ENCODE measurements at places on chromosomes 2 and 18.

GRCh38 chr2:233201258-233202013, 50.0 kb upstream of the ATG16L1 start:
- DNase-seq = no peak

GRCh38 chr2:54475919-54476318, 19.8 kb downstream of the SPTBN1 start:
- no peak for DNase-seq

DNA sequence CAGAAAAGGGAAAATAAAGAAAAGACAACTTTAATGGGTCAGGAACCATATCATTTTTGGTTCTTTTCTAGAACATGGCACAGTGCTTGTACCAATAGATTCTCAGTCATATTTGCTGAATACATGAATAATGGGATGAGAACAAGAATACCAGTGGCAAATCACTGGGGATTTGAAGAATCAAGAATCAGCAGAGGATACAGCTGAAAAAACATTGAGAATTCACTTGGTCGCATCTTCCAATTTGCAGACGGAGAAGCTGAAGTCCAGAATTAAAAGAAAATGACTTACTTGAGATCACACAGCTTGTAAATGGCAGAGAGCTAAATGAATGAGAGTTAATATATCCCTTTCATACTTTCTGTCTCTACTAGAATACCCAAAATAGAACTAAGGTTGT, 362.2 kb downstream of the RAD51AP2 start:
- DNase-seq = no peak

GRCh38 chr2:37523814-37524362, 147.6 kb downstream of the CDC42EP3 start:
- no peak for DNase-seq

- no peak for DNase-seq
Observed at GRCh38 chr2:195343540-195343939, 313.5 kb upstream of the SLC39A10 start.

DNA sequence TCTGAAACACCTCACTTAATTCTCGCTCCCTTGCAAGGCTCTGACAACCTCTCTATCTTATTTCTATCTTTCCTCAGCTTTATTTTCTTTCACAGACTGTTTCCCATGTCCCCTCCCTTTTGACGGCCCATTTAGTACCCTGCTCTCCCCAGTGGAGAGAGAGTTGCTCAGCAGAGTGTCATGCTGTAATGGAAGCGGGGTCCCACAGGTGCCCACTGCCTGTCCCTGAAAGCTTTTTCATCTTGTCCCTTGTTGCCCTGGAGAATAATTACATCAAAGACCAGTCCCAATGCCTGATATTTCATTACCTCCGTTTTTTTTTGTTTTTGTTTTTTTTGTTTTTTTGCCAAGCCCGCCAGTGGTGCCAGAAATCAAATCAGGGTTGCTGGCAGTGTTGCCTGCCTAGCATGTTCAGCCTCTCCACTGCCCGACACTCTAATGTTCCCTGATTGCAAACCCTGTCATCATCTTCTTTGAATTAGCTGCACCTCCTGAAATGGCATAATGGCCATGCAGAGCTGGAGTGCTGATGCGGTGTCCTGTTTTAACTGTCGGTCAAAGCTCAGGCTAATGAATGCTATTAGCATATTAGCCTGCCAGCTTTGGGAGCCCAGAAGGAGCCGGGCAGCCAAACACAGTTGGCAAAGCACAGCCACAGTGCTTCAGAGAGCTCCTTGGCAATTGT, 71.2 kb upstream of the CAVIN2 start:
- DNase-seq = no peak

GRCh38 chr2:127308586-127309138, 14.7 kb upstream of the ERCC3 start:
- no peak for DNase-seq

GRCh38 chr2:233793465-233794127, 15.5 kb downstream of the MROH2A start:
- no peak for DNase-seq

DNA sequence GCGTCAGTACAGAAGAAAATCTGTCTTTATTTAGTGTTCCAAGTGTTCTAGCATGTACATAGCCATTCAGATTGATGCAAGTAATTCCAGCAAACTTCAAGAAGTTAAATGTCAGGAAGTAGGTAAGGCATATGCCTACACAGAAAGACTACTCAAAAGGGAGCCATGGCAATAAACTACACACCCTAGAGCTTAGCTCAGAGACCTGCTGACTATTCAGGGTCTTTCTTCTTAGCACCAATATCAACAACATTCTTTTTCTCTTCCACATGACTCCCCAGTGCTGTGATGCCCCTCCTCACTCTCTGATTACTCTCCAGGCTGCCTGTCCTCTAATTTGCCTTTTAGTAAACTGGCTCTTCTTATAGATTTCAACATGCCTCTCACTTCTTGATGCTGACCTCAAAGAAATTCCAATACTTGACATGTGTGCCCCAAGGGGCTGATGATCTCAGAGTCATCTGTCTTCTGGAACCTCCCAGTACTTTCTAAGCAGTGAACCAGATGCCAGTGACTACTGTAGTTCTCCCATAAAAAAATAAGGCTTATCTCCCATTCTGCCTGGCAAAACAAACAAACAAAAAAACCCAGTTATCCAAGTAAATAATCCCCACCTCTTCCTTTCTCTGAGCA, 909.2 kb upstream of the FANCL start:
- DNase-seq = no peak

Data from CD4-positive, alpha-beta T cell treated with Interleukin-6 at 100 ng/mL for 8 hours (primary cell).